CD4-positive, alpha-beta T cell treated with Interleukin-2 at 100 ng/mL for 4 hours (primary cell): ENCODE measurements at places on chromosomes 6 and 20.

DNA sequence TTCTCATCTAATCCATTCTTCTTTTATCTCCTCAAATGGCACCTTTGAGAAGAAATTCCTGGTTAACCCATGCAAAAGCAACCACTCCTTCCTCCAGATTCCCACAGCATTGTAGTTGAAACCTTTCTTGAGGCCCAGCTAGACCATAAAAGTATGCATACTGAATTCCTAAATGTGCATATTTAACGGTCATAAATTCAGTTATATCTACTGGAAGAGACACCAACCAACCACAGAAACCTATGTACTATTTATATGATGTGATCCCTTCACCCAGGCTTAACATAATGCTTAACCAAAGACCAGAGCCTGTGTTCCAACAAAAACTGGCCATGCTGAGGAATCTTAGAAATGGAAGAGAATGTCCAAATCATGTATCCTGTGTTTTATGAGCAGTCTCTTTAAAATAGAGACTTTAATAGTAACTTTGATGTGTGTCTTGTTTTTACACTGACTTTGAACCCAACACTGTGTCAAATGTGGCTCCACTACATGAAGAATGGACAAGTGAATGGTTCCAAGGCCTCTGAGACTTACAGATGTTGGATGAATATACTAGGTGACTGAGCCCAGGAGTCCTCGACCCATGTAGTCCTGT is 11.4 kb upstream of the TAF8 start:
- DNase-seq: no peak

- DNase-seq: no peak
Observed at GRCh38 chr6:113185299-113185698, 671.8 kb upstream of the MARCKS start.

- no peak for DNase-seq
Observed at GRCh38 chr20:32153156-32153665, 43.7 kb downstream of the TM9SF4 start.

- no peak for DNase-seq
Observed at GRCh38 chr6:32741031-32741960, at the start of gene HLA-DQA2. TSS of gene HLA-DQA2 (plus strand) at chr6:32741391. CDS start at chr6:32741444, 53 bp downstream.

DNA sequence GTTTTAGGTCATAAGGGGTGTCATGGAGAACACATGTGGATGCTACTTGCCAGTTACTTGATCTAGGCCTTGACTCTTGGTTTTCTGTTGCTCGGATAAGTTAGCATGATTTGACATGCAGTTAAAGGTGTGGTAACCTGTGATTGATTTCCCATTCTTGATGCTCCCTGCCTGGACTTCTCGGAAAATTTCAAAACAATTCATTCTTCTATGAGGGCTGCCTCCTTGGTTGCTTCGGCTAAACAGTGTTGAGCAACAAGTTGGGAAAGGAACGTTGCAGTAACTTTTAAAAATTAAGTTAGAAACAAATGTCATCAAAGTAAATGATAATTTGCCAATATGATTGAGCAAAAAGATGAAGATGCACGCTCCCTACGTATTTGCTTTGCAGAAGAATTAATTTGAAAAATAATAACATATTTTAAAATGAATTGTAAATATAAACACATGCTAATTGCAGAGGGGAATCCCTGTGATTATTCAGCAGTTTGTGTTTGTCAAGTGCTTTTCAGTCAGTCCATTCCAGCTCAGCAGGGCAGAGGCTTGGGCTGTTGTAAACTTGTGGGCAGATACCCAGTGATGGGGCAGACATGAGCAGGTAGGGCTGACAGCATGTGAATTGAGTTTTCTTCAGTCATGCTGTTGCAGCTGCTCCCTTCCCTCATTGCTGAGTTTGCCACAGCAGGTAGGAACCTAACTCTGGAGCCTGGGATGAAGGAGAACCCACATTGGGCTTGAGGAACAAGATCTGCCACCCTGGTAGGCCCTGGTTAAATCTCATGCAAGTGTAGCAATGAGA is 110.2 kb downstream of the ESR1 start:
- no peak for DNase-seq

DNA sequence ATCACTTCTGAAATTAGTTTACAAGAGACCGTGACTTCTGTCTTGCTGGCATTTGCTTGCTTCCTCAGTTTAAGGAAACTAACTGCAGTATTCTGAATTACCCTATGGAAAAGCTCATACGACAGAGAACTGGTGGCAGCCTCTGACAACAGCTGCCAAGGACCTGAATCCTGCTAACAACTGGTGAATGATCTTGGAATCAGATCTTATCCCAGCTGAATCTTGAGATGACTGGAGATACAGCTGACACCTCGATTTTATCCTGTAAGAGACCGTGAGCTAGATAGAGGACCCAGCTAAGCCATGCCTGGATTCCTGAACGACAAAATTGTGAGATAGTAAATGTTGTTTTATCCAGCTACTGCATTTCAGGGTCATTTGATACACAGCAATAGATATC is 202.3 kb downstream of the OGFRL1 start:
- no peak for DNase-seq
